ENCODE measurements at places on chromosomes 3 and 15. TPM values are rescaled to one million over a fixed set of nuclear protein-coding genes. Genes with fewer than 3 reads are reported as not detected.

IRAK2 gene
- total RNA-seq, result 14.1 TPM

GRCh38 chr15:45407786-45408185, 29.4 kb upstream of the GATM start:
- no peak for DNase-seq

DNA sequence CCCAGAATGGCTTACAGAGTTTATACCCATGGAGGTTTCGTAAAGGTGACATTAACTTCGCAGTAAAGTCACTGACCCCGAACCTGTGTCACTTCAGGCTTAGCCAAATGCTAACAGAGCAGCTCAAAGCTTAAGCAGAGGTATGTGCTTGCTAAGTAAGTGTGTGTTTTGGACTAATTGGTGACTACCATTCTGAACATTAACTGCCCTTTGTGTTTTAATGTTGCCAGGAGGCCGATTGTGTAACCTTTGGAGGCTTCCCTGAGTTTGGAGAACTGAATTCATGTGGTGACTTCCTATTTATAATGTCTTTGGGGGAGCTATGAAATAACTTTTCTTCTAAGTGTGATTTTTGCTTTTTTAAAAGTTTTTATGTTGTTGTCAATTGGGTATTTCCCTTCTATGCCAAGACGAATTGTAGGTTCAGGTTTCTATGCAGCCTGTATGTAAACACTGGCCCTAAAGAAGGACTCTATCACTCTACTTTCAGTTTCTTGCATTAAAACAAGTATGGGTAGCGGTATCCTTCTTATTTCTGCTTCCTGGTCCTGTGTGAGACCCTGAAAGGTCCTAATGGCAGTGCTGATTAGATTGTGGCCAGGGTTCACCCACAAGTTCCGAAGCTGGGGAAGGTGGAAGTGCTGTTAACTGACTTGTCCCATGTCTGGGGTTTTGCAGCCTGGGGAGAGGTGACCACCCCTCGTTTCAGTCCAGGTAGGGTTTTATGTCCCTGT, 86.3 kb downstream of the IGF1R start:
- DNase-seq, result no peak

DNA sequence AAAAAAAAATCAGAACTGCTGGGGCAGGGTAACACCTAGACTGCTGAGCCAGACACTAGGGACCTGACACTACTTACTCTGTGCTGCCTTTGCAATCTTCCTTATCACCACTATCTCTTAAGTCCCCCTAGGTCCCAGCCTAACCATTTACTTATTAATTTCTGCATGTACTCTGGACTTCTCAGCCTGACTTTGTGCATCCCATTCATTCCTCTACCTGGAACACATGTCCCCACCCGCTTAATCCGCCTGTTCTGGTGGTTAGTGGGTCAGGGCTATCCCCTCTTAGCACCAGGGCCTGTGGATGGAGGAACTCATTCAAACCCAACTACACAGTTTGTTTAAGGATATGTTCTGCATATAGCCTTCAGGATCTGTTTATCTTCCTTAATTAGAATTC, 5.0 kb upstream of the CACNA1D start:
- DNase-seq, result no peak

GRCh38 chr15:66906668-66907614, 158.5 kb upstream of the SMAD3 start:
- DNase-seq, result peak; percentile 26

DNA sequence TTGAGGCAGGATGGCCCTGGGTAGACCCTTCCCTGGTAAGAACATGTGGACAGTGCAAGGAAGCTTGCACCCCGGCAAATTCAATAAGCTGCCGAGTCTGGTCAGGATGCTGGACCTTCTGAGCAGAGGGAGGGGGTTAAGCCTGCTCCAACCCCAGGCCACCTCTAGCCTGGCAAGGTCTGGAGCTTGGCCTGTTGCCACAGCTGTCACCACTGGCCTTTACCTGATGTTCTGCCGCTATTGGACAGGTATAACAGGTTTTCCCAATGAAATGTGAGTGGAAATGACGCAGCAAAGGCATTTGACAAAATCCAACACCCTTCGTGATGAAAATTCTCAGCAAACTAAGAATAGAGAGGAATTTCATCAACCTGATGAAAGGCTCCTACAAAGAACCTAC, 699 bp upstream of the MESP1 start:
- DNase-seq, result no peak

DNA sequence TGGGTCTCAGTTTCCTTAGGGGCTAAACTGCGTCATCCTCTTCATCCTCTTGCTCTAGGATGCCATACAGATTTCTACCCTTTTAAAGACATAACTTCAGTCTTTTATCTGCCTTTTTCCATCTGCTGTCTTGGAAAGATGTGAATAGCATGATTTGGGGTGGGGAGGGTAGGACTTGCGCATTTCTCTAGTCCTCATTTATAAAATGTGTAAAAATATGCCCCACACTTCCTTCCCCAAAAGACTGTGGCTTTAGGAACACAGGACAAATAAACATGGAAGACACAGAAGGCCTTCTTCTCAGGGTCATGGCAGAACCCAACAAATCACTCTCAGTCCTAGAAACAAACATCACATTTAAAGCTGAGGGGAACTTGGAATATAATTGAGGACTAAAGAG, 48.4 kb upstream of the BCL6 start:
- no peak for DNase-seq

ASB14 gene
- total RNA-seq, result not detected

DNA sequence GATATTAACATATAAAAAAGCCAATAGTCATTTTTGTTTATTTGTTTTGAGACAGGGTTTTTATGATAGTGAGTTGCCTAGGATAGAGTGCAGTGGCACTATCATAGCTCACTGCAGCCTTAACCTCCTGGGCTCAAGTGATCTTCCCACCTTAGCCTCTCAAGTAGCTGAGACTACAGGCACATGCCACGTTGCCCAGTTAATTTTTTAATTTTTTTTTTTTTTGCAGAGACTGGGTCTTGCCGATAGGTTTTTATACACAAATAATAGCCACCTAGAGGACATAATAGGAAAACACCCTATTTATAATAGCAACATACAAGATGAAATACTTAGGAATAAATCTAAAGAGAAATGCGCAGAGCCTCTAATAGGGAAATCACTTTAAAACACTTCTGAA, 13.3 kb downstream of the EIF3J start:
- DNase-seq, result no peak

AP3B2 gene
- 6.2 TPM for total RNA-seq

- DNase-seq, result no peak
These were observed 201.8 kb upstream of the KBTBD8 start for GRCh38 chr3:66796343-66796742.

P2RY1 gene
- 18.6 TPM for total RNA-seq

- DNase-seq, result no peak
These were observed 93.2 kb downstream of the TP63 start for GRCh38 chr3:189724356-189724755.

Measured in lower leg skin (tissue), 4 donors.